ENCODE measurements at places on chromosomes 3 and 15.

DNA sequence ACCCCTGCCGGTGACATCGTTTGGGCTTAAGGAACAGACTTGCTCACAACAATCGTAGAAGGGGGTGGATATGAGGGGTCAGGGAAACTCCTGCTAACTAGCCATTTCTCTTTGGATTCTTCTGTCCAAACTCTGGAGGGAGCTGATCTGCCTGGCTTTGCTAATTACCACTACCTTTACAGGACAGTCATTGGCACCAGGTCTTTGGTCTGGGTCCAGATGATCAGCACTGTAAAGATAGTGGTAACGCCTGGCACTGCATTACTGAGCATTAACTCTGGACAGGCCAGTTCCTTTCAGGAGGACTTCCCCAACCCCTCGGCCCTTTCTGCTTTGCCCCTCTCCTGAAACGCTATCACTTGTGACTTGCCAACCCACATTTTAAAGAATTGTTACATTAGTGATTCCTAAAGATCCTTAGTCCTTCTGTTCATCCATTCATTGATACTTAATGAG, 788 bp downstream of the UQCC5 start:
- DNase-seq = no peak

GRCh38 chr15:87632364-87632763, 624.2 kb downstream of the NTRK3 start:
- DNase-seq = no peak

- no peak for DNase-seq
Observed at GRCh38 chr3:14511623-14512280, 28.4 kb downstream of the GRIP2 start.

GRCh38 chr3:73687106-73688004, 62.6 kb upstream of the PDZRN3 start:
- no peak for DNase-seq

DNA sequence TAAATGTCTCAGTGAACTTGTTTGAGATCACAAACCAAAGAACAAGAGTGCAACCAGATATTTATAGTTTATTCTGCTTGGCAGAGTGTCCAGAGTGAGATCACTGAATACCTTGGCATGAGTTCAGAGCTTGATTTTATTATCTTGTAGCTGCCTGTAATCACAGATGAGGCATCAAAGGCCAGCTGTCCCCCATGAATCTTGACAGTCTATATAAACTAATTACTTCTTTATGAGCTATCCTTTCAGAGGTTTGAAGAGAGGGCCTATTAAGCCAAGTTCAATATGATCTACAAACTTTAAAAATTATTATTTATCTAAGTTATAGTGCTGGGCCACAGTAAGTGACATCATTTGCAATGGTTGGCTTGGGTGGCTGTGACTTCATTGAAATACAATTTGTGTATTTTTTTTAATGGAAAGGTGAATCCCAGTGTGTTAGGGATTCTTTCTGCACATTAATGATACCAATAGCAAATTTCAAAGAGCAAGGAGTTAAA, 251.5 kb downstream of the CLSTN2 start:
- peak; percentile 46 for DNase-seq

GRCh38 chr3:188853856-188854771, 317.7 kb upstream of the TPRG1 start:
- DNase-seq = no peak

DNA sequence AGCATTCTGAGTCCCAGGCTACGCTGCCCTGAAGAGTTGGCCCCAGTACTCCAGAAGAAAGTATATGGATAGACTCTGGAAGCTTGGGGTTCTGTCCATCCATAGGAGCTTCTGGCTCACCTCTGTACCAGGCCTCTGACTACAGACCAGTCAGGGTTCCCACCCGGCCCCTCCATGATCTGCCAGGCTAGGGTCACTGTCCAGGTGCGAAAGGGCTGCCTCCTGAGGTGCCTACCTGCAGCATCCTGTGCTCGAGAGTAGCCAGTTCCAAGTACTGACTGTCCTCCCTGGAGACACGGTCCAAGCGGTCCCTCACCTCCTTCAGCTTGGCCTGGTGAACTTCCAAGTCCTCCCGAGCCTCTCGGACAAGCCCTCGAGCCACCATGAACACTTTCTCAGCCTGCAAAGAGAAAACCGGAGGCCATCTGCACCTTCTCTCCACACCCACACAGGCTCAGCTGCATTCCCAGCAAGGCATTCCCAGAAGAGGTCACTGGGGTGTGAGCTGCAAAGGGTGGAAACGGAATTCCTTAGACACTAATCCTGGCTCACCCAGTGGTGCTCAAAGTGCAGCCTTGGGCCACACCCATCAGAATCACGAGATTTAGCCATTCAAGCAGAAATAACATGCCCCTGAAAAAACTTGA, 3.7 kb upstream of the PLXNB1 start:
- DNase-seq = no peak

- no peak for DNase-seq
Observed at GRCh38 chr15:38745626-38746025, 181.0 kb upstream of the RASGRP1 start.

DNA sequence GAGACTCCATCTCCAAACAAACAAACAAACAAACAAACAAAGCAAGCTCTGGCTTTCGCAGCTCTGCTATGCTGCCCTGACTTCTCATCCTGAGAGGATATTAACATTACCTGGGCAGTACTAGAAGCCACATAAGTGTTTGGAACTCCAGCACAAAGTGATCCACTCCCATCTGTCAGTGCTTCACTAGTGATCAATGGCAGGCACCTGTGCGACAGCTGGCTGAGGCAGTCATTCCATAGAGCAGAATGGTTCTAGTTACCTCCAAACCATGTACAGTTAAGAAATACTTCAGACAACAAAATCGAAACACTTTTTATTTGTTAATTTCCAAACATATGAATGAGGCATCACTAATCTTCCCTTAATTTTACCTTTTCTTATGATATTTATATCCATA, 2.8 kb upstream of the MB21D2 start:
- no peak for DNase-seq

GRCh38 chr15:30859091-30859874, 44.4 kb upstream of the FAN1 start:
- peak; percentile 6 for DNase-seq

DNA sequence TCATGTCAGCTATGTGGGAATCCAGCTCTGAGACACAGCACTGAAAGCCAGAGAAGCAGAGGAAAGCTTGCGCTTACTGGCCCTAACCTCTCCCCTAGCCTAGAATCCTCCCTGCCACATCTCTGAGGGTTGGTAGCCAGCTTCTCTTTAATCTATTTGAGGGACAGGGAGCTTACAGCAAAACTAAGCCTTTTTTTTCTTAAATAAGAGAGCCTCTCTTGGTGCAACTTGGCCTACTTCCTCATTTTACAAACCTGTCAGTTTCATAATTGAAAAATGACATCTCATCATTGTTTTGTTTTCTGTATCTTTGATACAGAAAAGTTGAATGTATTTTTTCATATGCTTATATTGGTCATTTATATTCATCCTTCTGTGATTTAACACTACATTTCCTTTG, 193.9 kb downstream of the ZNF621 start:
- no peak for DNase-seq

- DNase-seq = no peak
Observed at GRCh38 chr15:90042766-90043529, 41.8 kb downstream of the ZNF710 start.

Measured in left kidney (tissue), 8 donors.